ENCODE measurements at places on chromosomes 2 and 18.

DNA sequence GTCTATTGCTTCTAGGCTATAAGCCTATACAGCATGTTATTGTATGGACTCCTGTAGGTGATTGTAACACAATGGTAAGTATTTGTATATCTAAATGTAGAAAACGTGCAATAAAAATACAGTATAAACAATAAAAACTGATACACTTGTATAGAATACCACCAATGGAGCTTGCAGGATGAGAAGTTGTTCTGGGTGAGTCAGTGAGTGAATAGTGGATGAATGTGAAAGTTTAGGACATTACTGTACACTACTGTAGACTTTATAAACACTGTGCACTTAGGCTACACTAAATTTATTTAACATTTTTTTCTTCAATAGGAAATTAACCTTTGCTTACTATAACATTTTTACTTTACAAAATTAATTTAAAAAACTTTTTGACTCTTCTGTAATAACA lies 679.2 kb upstream of the ZNF804A start:
- no peak for DNase-seq

DNA sequence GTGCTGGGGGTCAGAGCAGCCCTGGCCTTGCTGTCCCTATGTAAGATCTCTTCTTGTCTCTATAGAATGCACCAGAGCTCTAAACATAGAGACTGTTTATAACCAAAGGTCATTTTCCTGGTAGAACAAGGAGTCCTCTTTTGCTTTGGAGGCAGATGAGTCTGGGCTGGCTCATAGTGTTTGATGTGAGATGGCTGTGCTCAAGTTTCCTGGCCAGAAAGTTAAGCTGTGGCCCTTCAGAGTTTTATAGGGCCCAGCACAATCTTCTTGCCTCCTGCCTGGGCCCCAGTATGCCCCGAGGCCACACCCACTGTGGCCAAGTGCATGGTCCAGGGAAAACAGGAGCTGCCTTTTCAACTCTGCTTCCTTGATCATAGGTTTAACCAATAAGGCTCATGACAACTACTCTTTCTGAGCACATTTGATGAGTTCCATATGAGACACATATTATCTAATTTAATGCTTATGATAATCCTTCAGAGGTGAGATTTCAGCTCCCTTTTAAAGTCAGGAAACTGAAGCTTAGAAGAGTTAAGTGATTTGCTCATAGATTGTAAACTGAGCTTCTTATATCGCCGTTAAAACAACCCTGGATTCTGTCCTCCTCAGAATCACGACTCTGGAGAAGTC lies 66.3 kb downstream of the MYCN start:
- DNase-seq: no peak

DNA sequence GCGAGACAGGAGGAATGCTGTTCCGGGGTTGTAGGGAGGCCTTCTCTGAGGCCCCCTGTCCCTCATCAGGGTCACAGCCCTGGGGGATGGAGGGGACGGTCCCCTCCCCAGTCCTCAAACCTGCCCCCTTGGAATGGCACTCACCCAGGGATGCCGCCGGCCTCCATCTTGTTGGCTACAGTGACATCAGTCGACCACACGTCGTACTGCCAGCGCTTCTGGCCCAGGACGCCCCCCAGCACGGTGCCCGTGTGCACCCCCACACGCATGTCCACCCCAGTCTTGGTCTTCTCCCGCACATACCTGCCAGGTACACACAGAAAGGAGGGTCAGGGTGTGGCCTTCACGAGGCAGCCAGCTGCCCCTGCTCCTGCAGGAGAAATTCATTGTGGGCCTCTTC lies 46.5 kb downstream of the CENPO start:
- DNase-seq: no peak

- DNase-seq: no peak
These were observed 793.5 kb downstream of the METTL4 start for GRCh38 chr18:1777843-1778242.

GRCh38 chr2:240988146-240988545 lies 10.3 kb upstream of the SNED1 start:
- DNase-seq: no peak
